Caco-2 (cell line): ENCODE measurements at places on chromosomes 12 and 14.

DNA sequence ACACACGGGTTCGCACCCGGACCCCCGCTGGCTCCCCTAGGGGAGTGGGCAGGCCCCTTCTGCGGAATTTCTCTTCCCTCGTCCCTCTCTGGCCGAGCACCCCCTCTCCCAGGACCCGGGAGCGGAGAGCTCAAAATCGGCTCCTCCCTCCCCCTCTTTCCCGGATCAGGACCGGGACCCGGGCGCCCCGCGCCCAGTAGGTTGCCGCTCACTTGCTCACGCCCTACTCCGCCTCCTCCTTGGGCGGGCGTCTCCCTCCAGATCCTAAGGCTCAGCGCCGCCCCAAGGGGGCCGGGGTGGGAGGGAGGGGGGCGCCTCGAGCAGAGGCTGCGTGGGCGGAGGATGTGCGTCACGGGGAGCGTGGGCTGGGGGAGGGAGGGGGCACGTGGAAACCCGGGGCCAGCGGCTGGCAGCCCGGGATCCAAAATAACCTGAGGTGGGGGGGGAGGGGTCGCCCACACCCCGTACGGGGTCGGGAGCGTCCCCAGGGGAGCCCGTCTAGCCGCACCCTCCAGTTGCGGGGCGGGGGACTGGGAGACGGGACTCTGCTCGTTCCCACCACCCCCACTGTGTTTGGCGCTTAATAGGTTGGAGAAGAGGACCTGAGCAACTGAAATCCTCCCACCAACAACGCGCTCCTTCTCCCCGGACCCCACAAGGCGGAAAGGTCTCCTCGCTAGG lies 1.8 kb upstream of the NAB2 start:
- H3K36me3 ChIP-seq: peaks cover 6% of the 10 kb centered on the region
- H3K4me1 ChIP-seq: peaks cover 20% of the 10 kb centered on the region
- peak overlapping the region; percentile 76 for H3K4me3 ChIP-seq

- no peaks in the 10 kb centered on the region for H3K27me3 ChIP-seq
- no peak overlapping the region for H3K4me3 ChIP-seq
- no peaks in the 10 kb centered on the region for H3K36me3 ChIP-seq
- H3K27ac ChIP-seq: no peak overlapping the region
- H3K4me1 ChIP-seq: peaks cover 36% of the 10 kb centered on the region
These were observed 40.0 kb upstream of the CAPRIN2 start for GRCh38 chr12:30794591-30795409.

DNA sequence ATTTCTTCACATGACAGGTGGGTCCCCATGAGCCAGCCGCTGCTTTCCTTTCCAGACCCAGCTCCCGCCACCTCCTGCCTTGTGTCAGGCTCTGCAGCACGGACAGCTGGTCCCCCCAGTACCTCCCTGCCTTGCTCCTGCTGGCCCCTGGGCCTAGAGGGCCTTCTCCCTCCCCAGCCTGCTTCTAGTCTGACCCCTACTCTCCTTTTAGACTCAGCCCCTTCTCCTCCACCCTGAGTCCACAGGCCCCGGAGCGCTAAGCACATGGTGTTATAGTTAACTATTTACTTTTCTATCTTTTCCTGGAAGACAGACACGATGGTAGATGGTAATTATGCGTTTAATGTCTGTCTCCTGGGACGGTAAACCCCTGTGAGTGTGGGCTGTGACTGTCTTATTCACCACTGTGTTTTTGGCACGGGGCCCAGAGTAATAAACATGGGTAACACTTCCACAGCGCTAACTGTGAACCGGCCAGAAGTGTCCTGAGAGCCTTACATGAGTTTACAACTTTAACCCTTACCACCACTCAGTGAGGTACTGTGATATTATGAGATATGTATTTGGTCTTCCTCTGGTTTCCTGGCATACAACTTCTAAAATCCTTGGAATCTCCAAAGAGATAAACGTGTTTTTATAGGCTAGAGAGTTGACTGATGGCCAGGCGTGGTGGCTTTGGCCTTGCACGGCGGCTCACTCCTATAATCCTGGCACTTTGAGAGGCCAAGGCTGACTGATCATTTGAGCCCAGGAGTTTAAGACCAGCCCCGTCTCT lies 41.2 kb downstream of the DGLUCY start:
- H3K36me3 ChIP-seq: peaks cover 3% of the 10 kb centered on the region; the same call in 1 of the 2 replicates
- H3K27ac ChIP-seq: peak overlapping the region; percentile 94
- peaks cover 61% of the 10 kb centered on the region for H3K4me1 ChIP-seq
- H3K4me3 ChIP-seq: no peak overlapping the region
- H3K27me3 ChIP-seq: no peaks in the 10 kb centered on the region
- no peak for DNase-seq

GRCh38 chr12:85759091-85759490 lies 77.1 kb downstream of the RASSF9 start:
- DNase-seq: peak; percentile 40
- no peaks in the 10 kb centered on the region for H3K36me3 ChIP-seq
- no peak overlapping the region for H3K4me3 ChIP-seq

- no peak overlapping the region for H3K4me3 ChIP-seq
- H3K27ac ChIP-seq: no peak overlapping the region
- H3K27me3 ChIP-seq: no peaks in the 10 kb centered on the region
- H3K36me3 ChIP-seq: no peaks in the 10 kb centered on the region
- H3K4me1 ChIP-seq: no peaks in the 10 kb centered on the region
These were observed 101.6 kb upstream of the PLXNC1 start for GRCh38 chr12:94046626-94047410.

GRCh38 chr12:79842630-79843029 lies 92.3 kb downstream of the PPP1R12A start:
- peaks cover 1% of the 10 kb centered on the region; the same call in 1 of the 2 replicates for H3K36me3 ChIP-seq
- no peak overlapping the region for H3K4me3 ChIP-seq
- DNase-seq: no peak
- peaks cover 12% of the 10 kb centered on the region for H3K4me1 ChIP-seq
- no peaks in the 10 kb centered on the region for H3K27me3 ChIP-seq

DNA sequence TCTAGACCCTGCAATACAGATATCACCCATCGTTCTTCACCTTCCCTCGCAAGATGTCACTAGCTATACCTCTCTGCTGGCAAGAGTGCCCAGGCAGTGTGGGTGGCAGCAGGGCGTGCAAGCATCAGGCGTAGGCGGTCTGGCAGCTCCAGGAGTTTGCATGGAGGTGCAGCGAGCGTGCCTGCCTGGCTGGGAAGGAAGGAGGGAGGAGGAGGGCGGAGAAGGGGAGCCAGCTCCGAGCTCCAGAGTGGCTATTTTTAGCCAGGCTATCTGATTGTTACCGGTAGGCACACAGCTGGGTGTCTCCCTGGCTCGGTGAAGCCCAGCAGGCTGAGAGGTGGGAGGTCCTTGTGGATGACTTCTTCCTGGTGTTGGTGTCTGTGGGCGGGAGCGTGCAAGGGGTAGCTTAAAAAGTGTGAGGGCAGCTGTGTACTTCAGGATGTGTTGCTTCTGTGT lies 6.2 kb downstream of the FOXJ2 start:
- H3K4me1 ChIP-seq: peaks cover 20% of the 10 kb centered on the region
- H3K27me3 ChIP-seq: no peaks in the 10 kb centered on the region
- no peak overlapping the region for H3K4me3 ChIP-seq
- DNase-seq: no peak

GRCh38 chr14:64755781-64756221 lies 51.6 kb downstream of the PLEKHG3 start:
- no peaks in the 10 kb centered on the region; the same call in 1 of the 2 replicates for H3K36me3 ChIP-seq
- H3K4me3 ChIP-seq: no peak overlapping the region
- H3K4me1 ChIP-seq: peaks cover 63% of the 10 kb centered on the region
- H3K27ac ChIP-seq: peak overlapping the region; percentile 92

GRCh38 chr12:52546126-52546525 lies 6.8 kb downstream of the KRT71 start:
- H3K27me3 ChIP-seq: no peaks in the 10 kb centered on the region
- no peak overlapping the region for H3K4me3 ChIP-seq
- no peak overlapping the region for H3K27ac ChIP-seq
- H3K36me3 ChIP-seq: no peaks in the 10 kb centered on the region
- peaks cover 22% of the 10 kb centered on the region for H3K4me1 ChIP-seq

GRCh38 chr12:59742841-59743240 lies 147.0 kb downstream of the SLC16A7 start:
- no peaks in the 10 kb centered on the region for H3K27me3 ChIP-seq
- no peak overlapping the region for H3K4me3 ChIP-seq
- DNase-seq: no peak
- H3K36me3 ChIP-seq: no peaks in the 10 kb centered on the region
- no peaks in the 10 kb centered on the region for H3K4me1 ChIP-seq
- H3K27ac ChIP-seq: no peak overlapping the region

GRCh38 chr12:115375186-115375991 lies 691.4 kb upstream of the TBX3 start:
- DNase-seq: peak; percentile 53
- peak overlapping the region; percentile 59 for H3K27ac ChIP-seq
- H3K4me3 ChIP-seq: no peak overlapping the region
- H3K4me1 ChIP-seq: peaks cover 26% of the 10 kb centered on the region
